ENCODE measurements at places on chromosomes 11 and 22.
A peak's percentile ranks its signal among the peaks of the same experiment; 100 is the strongest.

- no peak for DNase-seq
Measured at GRCh38 chr11:86905252-86905651, 49.9 kb downstream of the FZD4 start.

DNA sequence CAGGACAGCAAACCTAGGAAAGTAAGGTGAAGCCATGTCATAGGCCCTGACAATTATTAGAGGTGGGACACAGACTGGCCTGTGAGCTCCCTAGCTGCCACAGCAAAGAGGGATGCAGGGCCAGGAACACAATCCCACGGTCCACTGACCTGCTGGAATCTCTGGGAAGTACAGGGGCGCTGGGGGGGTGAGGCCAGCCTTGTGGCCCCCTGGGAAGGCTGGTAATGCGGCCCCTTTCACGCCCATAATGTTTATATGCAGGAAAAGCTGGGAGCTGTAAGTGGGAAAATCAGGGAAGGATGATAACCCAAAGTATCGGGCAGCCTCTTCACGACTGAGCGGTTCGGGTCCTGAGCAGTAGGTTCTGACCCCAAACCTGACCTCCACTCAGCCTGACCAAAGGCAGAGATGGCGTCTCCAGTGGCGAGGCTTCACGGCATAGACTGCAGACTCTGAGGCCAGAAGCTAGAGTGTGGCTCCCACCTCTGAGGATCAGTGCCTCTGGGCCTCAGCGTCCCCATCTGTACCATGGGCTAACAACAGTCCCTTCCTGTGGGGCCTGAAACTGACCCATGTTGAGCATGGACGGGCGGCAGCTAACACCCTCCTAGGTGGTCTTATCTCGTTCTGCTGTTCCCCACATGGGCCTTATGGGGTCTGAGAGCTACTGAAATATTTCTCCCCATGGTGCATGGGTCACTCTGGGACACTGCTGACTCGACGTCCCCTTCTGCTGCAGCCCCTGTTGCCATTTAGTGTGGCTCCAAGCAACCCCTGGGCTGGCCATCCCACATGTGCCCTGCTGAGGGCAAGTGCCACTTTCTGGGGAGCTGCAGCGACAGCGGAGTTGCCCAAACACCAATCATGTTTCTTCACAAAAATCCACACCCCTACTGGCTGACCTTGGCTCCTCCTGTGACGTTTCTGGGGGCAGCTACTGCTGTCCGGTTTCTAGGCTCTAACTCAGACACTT, 101.8 kb downstream of the PHF21B start:
- no peak for DNase-seq

GRCh38 chr11:118622376-118623268, 15.2 kb downstream of the PHLDB1 start:
- DNase-seq = peak; percentile 20

DNA sequence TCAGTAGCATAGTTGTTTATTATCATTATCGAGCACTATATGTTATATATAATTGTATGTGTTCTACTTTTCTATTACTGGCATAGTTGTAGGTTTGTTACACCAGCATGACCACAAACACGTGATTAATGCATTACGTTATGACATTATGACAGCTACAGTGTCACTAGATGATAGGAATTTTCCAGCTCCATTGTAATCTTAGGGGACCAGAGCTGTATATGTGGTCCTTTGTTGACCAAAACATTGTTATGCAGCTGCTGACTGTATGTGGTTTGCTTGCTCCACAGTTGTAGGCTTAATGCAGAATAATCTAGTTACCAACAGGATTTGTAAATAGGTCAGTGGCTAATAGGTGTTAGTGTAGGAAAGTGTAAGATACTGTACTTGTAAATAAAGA, 66.1 kb downstream of the HSD17B12 start:
- no peak for DNase-seq

DNA sequence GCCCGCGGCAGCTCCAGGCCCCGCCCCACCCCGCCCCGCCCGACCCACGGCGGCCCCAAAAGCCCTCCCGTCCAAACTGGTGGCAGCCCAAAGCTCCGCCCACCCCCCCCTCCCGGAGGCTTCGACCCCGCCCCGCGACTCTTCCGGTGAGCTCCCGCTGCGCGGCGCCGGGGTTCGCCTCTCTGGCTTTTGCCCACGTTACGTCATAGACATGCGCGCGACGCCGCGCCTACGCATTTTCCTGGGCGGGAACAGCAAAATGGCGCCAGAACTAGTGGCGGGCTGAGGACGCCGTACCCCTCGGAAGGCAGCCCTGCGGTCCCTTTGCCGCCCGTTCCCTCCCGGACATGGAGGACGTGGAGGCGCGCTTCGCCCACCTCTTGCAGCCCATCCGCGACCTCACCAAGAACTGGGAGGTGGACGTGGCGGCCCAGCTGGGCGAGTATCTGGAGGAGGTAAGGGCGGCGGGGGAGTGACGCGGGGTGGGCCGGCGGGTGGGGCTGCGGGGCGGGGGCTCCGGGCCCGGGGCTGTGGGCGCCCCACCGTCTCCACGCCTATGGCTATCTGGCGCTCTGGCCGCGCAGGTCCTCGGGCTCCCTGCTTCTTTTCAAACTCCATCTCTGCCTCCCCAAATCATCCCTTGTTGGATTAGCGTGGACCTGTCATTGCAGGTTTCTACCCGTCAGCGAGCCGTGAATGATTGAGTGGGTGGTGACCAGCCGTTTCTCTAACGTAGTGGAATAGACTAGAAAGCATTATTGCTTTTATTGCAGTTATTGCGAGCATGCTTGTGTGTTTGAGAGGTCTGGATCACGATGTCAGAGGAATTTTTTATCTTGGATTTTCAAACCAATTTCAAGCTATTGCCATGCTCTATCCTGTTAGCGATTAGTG, at the start of gene NCAPH2:
TSS of gene NCAPH2 (plus strand) at position 234 of the 894 bp plus-strand sequence. CDS start at position 348, 114 bp downstream.
- peak; percentile 89 for DNase-seq

GRCh38 chr11:3046641-3047040, 10.6 kb downstream of the CARS1 start:
- DNase-seq = no peak

DNA sequence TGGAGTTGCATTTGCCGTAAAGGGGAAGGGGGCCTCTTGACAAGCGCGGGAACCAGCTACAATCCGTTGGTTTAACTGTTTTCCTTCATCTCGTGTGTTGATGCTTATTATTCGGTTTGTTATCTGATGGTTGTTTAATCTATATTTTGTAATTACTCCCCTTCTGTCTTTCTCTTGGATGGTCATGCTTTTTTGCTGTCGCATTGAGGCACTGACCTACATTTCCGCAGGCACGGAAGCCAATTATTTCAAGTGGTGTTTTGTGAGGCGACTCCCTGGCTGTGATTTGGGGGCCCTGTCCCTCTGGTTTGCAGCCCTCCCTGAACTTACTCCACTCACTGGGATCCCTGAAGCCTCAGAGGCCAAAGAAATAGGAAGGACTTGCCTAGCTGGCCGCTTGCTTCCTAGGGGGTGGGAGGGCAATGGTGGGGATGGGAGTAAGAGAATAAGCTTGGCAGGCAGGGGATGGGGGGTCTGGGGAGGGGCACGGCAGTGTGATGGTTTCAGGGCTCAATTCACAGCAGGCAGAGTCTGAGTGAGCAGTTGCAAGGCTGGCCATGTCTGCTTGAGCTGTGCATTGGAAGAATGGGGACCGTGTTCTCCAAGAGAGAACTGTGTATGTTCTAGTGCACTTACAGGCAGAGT, 165.8 kb upstream of the B3GAT1 start:
- DNase-seq = no peak
